ENCODE measurements at places on chromosomes 1 and 21. TPM values are rescaled to one million over a fixed set of nuclear protein-coding genes. Genes with fewer than 3 reads are reported as not detected.

Gene YRDC
- total RNA-seq, result 4.3 TPM

Gene KMO
- total RNA-seq, result 12.9 TPM

Gene PLPPR5
- not detected for total RNA-seq

Gene TMCO1
- 82.4 TPM for total RNA-seq

Gene GPR25
- not detected for total RNA-seq

Gene S100A3
- 4.4 TPM for total RNA-seq

DNA sequence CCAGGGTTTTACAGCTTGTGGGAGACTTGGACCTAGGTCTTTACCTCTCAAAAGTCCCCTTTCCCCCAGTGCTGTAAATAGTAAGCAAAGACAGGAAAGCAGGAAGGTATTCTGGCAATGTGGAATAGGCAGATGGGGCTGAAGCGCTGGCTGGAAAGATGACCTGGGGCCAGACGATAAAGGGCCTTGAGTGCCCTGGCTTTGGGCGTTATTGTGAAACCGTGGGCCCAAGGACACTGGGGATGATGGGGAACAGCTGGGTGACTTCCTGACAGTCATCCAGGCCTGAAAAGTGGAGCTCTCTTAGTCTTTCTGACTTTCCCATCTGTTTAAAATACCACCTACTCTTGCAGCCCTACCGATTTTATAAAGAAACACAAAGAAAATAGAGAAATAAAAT, 16.3 kb downstream of the URB2 start:
- no peak overlapping the region for H3K4me3 ChIP-seq
- DNase-seq, result no peak
- peaks cover 41% of the 10 kb centered on the region for H3K36me3 ChIP-seq
- no peak overlapping the region for H3K27ac ChIP-seq
- no peaks in the 10 kb centered on the region for H3K4me1 ChIP-seq
- no peaks in the 10 kb centered on the region for H3K27me3 ChIP-seq

- peaks cover 16% of the 10 kb centered on the region for H3K4me1 ChIP-seq
- H3K36me3 ChIP-seq, result peaks cover 18% of the 10 kb centered on the region
- DNase-seq, result peak; percentile 85
- H3K27ac ChIP-seq, result peak within 1 kb of the TSS; percentile 91
These were observed at the start of gene EXTL2 for GRCh38 chr1:100894603-100895539. Gene EXTL2 (minus strand): TSS chr1:100894842. CDS start chr1:100888757, 6,085 bp downstream.

- H3K4me1 ChIP-seq, result no peaks in the 10 kb centered on the region
- no peak overlapping the region for H3K27ac ChIP-seq
- no peaks in the 10 kb centered on the region for H3K36me3 ChIP-seq
- H3K27me3 ChIP-seq, result no peaks in the 10 kb centered on the region
- DNase-seq, result no peak
These were observed 164.8 kb upstream of the COL6A1 start for GRCh38 chr21:45816794-45817193.

GRCh38 chr1:117268535-117269455, 58.1 kb upstream of the VTCN1 start:
- H3K36me3 ChIP-seq, result no peaks in the 10 kb centered on the region
- peaks cover 15% of the 10 kb centered on the region for H3K4me1 ChIP-seq
- DNase-seq, result no peak
- H3K27me3 ChIP-seq, result no peaks in the 10 kb centered on the region
- H3K4me3 ChIP-seq, result no peak overlapping the region

- H3K27me3 ChIP-seq, result no peaks in the 10 kb centered on the region
- H3K36me3 ChIP-seq, result no peaks in the 10 kb centered on the region
- no peak overlapping the region for H3K4me3 ChIP-seq
- no peak for DNase-seq
These were observed 105.2 kb upstream of the TSPAN2 start for GRCh38 chr1:115194506-115194905.

GRCh38 chr1:30929135-30929889, 20.8 kb upstream of the SDC3 start:
- no peaks in the 10 kb centered on the region for H3K27me3 ChIP-seq
- no peak overlapping the region for H3K27ac ChIP-seq
- H3K4me1 ChIP-seq, result no peaks in the 10 kb centered on the region

DNA sequence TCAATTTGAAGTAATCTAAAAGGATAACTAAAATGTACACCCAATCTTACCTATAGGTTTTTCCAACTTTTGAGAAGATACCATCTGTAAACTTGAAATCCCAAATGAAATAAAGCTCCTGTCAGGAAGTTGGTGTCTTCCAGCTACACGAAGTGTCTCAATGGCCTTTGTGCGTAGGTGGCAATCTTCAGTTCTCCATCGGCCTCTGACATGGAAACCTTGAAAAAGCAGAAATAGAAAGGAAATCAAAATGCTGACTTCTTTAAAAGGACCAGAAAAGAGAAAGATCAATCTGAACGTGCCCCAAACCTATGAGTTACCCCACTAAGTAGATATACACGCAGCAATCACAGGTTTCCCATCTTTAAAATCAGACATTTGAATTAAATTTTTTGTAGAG, 10.0 kb downstream of the MKNK1 start:
- H3K27me3 ChIP-seq, result no peaks in the 10 kb centered on the region
- H3K4me3 ChIP-seq, result no peak overlapping the region
- H3K4me1 ChIP-seq, result no peaks in the 10 kb centered on the region
- peaks cover 39% of the 10 kb centered on the region for H3K36me3 ChIP-seq
- no peak for DNase-seq
- peak overlapping the region; percentile 82 for H3K27ac ChIP-seq

GRCh38 chr1:113929750-113930498, 800 bp downstream of the HIPK1 start:
- H3K36me3 ChIP-seq, result no peaks in the 10 kb centered on the region
- peak overlapping the region; percentile 96 for H3K27ac ChIP-seq
- peak; percentile 92 for DNase-seq
- H3K4me3 ChIP-seq, result peak overlapping the region; percentile 87

DNA sequence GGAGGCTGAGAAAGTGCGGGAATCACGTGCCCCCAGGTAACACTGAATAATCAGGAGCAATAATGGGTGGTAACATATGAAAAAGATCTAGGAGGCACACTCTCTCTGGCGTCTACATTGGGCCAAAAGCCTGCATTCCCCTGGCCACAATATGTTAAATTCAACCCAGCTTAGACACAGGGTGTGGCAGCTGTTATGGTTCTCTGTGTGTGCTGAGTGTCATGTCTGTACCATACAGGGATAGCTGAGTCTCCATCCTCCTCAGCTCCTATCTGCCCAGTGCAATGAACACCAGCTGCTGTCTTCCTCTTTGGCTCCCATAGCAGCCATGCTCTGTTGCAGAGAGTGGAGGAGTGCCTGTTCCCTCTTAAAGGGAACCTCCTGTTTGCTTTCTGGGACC, 14.3 kb downstream of the S100A11 start:
- H3K36me3 ChIP-seq, result no peaks in the 10 kb centered on the region
- H3K4me1 ChIP-seq, result no peaks in the 10 kb centered on the region

GRCh38 chr1:58905628-58906221, 121.9 kb upstream of the JUN start:
- no peak overlapping the region for H3K27ac ChIP-seq
- DNase-seq, result no peak
- H3K4me1 ChIP-seq, result peaks cover 34% of the 10 kb centered on the region
- no peak overlapping the region for H3K4me3 ChIP-seq
- no peaks in the 10 kb centered on the region for H3K36me3 ChIP-seq

GRCh38 chr1:22545141-22545540, 18.1 kb upstream of the EPHA8 start:
- H3K4me1 ChIP-seq, result no peaks in the 10 kb centered on the region
- DNase-seq, result no peak
- H3K27me3 ChIP-seq, result no peaks in the 10 kb centered on the region
- no peak overlapping the region for H3K4me3 ChIP-seq

GRCh38 chr1:46807046-46807972, 8.5 kb downstream of the CYP4B1 start:
- peaks cover 8% of the 10 kb centered on the region for H3K36me3 ChIP-seq
- no peak for DNase-seq
- H3K4me1 ChIP-seq, result peaks cover 71% of the 10 kb centered on the region
- no peaks in the 10 kb centered on the region for H3K27me3 ChIP-seq
- H3K4me3 ChIP-seq, result no peak overlapping the region

DNA sequence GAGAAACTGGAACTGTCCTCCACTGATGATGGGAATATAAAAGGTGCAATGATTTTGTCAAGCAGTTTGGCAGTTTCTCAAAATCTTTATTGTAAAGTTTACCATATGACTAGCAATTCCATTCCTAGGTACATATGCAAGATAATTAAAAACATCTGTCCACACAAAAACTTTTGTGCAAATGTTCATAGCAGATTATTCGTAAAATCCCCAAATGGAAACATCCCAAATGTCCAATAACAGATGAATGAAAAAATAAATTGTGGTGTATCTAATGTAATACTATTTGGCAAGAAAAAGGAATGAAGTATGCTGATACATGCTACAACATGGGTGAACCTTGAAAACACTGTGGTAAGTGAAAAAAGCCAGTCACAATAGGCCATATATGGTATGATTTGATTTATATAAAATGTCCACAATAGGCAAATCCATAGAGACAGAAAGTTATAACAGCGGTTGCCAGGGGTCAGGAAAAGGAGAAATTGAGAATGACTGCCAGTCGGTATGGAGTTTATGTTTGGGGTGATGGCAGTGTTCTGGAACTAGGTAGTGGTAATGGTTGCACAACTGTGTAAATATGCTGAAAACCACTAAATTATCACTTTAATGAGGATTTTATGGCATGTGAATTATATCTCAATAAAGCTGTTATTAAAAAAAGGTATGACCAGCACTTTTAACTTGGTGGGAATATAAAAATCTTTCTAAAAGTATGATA, 81.7 kb upstream of the BEND5 start:
- DNase-seq, result no peak
- H3K27me3 ChIP-seq, result no peaks in the 10 kb centered on the region

DNA sequence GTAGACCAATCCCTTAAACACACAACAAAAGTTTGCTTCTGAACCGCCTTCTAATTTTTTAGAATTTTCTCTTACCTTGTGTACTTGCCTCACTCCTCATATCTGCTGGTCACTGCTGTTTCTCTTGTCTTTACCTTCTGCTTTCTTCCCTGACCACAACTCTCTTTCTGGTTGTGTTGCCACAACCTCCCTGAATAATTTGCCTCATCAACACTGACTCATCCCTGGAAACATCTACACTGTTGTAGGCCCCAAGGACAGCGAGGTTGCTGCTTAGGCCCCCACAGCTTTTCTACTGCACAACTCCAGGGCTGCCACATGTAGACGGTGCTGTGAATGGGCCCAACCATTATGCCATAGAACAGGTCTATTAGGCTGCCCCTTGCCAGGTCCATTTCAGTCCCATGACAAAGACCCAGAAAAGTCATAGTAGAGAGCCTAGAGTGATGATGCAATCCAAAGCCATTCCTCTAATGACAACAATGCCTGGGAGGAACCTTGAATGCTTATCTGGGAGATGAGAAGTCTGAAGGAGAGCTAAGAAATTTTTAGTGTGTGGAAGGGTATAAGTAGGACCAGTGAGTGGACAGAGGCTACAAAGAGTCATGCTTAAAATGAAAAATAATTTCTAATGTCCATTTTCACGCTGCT, 36.6 kb upstream of the LCE5A start:
- no peak for DNase-seq
- H3K4me3 ChIP-seq, result no peak overlapping the region
- H3K27ac ChIP-seq, result no peak overlapping the region
- no peaks in the 10 kb centered on the region for H3K27me3 ChIP-seq
- H3K36me3 ChIP-seq, result no peaks in the 10 kb centered on the region

DNA sequence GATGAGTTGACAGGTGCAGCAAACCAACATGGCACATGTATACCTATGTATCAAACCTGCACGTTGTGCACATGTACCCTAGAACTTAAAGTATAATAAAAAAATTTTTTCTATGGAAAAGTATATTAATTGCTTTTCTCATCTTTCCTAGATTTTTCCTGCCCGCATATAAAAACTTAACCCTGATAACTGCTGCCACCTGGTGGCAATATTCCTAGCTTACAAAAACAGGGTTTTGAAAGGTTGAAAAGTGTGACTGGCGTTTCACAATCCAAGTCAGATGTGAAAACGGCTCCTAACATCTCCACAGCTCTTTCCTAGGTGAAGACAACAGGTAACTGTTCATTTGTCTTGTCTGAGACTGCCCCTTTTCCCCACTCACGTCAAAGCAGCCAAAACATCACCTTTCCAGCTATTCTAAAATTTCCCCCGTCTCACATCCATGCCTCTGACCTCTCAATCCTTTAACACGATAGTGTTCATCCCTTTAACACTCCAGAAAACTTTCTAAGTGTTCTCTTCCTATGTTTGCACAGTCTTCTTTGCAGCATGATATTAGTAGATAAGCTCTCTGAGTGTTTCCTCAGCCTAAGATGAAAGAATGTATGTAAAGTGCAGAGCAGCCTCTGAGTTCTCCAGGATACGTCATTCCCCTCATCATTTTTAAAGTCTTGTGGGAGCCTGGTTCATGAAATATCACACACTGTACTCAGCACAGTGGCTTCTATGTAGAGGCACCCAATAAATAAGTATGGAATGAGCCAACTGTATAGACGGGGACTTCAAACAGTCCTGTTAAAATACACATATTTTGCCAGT, 27.5 kb downstream of the OVGP1 start:
- H3K27me3 ChIP-seq, result no peaks in the 10 kb centered on the region
- no peaks in the 10 kb centered on the region for H3K36me3 ChIP-seq
- DNase-seq, result no peak

GRCh38 chr21:41137889-41138288, 30.1 kb upstream of the BACE2 start:
- no peak overlapping the region for H3K27ac ChIP-seq
- H3K4me3 ChIP-seq, result no peak overlapping the region
- no peaks in the 10 kb centered on the region for H3K36me3 ChIP-seq
- no peaks in the 10 kb centered on the region for H3K27me3 ChIP-seq
- H3K4me1 ChIP-seq, result peaks cover 12% of the 10 kb centered on the region

DNA sequence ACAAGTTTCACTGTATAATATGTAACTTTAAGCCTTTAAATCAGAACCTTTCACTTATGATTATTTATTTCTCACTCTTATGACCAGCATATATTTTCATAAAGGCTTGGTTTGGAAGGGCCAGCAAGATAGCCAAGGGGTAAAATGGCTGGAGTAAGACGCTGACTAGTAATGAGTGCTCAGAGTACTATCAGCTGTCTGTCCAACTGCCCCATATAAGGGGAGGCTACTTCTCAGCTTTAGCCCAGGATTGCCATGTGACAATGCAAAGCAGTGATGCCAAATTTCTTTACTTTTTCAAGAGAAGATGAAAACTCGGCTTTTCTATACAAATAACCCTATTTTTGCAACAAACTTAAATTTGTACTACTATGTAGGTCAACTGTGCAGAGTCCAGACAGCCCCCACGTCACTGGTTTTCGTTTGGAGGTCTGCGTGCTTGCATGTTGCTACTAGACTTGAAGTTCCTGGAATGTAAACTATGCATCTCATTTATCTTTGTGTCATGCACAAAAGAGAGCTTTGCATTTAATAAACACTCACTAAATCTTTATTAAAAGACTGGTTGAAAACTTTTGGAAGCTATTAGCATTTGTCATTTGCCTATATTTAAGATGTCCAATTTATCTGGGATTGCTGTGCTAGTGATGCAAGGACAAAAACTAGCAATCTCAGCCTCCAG, 110.4 kb downstream of the TNFSF18 start:
- no peaks in the 10 kb centered on the region for H3K36me3 ChIP-seq
- H3K4me1 ChIP-seq, result no peaks in the 10 kb centered on the region
- no peak overlapping the region for H3K27ac ChIP-seq
- no peak overlapping the region for H3K4me3 ChIP-seq
- no peaks in the 10 kb centered on the region for H3K27me3 ChIP-seq
- DNase-seq, result no peak

GRCh38 chr1:26023826-26024225, 2.3 kb downstream of the EXTL1 start:
- H3K36me3 ChIP-seq, result no peaks in the 10 kb centered on the region
- DNase-seq, result no peak
- no peak overlapping the region for H3K27ac ChIP-seq

Data from upper lobe of left lung (tissue), 6 donors.